Tibial artery (tissue), 4 donors: ENCODE measurements at places on chromosomes 2 and 18.

DNA sequence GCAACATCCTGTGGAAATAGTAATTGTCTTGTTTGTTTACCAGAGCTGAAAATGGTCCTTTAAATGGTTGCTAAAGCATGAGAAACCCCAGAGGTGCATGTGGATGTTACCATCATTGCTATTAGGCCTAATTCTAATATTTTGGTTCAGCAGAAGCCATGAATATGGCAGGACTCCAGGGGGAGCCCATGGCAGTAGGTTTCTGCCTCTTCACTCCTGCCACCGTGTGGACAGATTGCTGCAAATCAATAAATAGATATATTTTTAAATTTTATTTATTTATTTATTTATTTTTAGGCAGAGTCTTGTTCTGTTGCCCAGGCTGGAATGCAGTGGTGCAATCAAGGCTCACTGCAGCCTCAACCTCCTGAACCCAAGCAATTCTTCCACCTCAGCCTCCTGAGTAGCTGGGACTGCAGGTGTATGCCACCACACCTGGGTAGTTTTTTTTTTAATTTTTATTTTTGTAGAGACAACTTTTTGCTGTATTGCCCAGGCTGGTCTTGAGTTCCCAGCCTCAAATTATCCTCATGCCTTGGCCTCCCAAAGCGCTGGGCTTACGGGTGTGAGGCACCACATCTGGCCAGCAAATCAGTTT is 54.9 kb upstream of the CAPN13 start:
- H3K4me1 ChIP-seq, result no peaks in the 10 kb centered on the region
- H3K4me3 ChIP-seq, result no peak overlapping the region
- DNase-seq, result peak; percentile 28
- no peak overlapping the region for H3K27ac ChIP-seq
- H3K36me3 ChIP-seq, result no peaks in the 10 kb centered on the region

DNA sequence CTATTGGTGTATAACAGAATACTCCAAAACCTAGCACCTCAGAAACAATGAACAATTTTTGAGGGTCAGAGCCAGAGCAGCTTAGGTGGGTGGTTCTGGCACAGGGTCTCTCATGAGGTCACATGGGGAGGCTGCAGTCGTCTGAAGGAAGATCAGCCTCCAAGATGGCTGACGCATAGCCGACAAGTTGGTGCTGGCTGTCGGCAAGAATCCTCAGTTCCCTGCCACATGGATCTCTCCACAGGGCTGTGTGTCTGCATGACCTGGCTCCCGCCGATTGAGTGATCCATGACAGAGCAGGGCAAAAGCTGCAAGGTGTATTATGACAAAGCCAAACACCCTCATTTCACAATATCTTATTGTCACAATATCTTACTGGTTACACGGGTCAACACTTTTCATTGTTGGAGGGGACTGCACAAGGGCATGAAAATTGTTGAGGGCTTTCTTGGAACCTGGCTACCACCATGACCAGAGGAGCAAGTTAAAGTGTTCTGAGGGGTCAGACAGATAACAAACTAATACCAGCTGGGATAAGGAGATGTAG is 4.2 kb downstream of the MYL12B start:
- no peak for DNase-seq
- H3K4me3 ChIP-seq, result no peak overlapping the region
- no peaks in the 10 kb centered on the region for H3K27me3 ChIP-seq
- H3K4me1 ChIP-seq, result peaks cover 55% of the 10 kb centered on the region
- H3K36me3 ChIP-seq, result no peaks in the 10 kb centered on the region
- H3K27ac ChIP-seq, result no peak overlapping the region

DNA sequence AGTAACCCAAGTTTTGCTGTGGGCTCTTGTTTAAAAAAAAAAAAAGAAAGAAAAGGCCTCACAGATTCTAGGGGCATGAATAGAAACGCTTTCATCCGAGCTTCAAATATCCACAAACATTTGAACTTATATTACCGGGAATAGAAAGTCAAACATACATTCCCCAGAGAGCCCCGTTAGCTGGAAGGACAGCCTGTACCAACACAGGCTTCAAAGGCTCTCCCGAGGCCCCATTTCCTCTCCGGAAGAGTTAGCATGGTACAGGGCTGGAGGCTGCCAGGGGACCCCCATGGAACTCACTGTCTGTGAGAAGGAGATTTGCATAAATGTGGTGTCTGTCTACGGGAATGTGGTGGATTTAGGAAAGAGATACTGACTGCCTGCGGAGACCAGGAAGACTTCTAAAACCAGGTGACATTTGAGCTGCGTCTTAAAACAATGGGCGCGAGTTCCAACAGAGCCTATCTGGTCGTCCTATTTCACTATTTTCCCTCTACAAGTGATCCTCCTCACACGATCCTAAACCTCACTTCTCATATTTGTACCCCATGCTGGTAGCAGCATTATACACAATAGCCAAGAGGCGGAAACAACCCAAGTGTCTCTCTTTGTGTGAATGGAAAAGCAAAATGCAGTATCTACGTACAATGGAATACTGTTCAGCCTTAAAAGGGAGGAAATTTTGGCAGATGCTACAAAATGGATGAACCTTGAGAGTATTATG is 820 bp upstream of the MATN3 start:
- no peaks in the 10 kb centered on the region for H3K27me3 ChIP-seq
- H3K36me3 ChIP-seq, result no peaks in the 10 kb centered on the region
- peaks cover 13% of the 10 kb centered on the region for H3K4me1 ChIP-seq
- H3K4me3 ChIP-seq, result peak overlapping the region; percentile 56

GRCh38 chr2:74110537-74110936 is 37.2 kb downstream of the BOLA3 start:
- no peaks in the 10 kb centered on the region for H3K27me3 ChIP-seq
- no peak overlapping the region for H3K27ac ChIP-seq
- no peak overlapping the region for H3K4me3 ChIP-seq
- H3K4me1 ChIP-seq, result no peaks in the 10 kb centered on the region

- DNase-seq, result no peak
- no peak overlapping the region for H3K27ac ChIP-seq
- no peak overlapping the region for H3K4me3 ChIP-seq
- no peaks in the 10 kb centered on the region for H3K27me3 ChIP-seq
These were observed 27.1 kb downstream of the ADCY3 start for GRCh38 chr2:24892928-24893327.

DNA sequence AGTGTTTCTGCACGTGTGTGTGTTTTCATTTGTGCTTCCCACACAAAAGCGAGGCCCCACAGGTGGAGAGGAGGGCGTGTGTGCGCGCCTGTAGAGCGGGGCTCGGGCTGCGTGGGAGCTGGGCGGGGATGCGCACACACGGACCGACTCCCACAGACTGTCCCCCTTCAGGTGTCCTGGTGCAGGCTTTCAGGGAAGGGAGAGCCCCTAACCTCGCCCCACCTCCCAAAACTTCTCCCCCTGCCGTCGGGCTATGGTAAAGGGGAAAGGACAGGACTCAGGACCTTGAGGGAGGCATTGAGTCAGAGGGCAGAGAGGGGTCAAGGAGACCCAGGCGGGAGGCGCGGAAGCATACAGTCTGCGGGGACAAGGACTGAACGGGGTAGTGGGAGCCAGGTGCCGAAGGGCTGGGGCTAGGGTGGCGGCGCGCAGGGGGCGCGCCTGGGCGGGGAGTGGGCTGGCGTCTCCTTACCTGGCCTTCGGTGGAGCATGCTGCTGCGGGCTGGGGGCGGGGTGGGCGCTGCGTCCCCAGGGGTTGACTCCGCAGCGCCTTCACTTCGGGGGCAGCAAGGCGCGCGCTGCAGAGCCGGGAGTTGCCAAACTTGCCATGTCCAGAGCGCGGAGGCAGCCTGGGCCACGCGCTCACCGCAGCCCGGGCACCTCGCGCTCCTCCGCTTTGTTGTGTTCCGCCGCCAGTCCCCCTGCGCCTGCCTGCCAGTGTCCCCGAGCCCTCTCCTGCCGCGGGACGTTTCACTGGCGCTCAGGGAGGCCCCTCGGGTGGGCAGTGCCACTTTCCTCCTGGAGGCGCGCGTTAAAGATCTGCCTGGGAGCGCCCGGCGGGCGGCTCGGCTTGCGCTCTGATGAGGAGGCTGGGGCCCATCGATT is 302.0 kb downstream of the NCKAP5 start:
- DNase-seq, result no peak
- H3K27me3 ChIP-seq, result peaks cover 24% of the 10 kb centered on the region
- peaks cover 20% of the 10 kb centered on the region for H3K4me1 ChIP-seq
- H3K27ac ChIP-seq, result no peak overlapping the region
- no peaks in the 10 kb centered on the region for H3K36me3 ChIP-seq
- peak overlapping the region; percentile 37 for H3K4me3 ChIP-seq

DNA sequence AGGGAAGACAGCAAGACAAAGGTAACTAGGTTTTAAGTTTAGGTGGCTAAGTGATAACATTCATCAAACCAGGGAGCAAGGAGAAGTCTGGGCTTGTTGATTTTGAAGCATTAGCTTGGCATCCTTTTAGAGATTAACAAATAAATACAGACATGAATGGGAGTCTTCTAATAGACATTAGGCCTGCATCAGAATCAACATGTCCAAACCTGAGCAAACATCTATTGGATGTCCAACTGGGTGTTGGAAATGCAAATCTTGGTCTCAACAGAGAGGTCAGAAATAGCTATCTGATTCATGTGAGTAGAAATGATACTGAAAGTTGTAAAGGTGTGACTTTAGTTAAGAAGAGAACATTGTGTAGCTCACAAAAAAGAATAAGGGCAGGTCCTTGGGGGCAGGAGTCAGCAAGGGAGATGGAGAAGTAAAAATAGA is 85.5 kb upstream of the RND3 start:
- H3K27me3 ChIP-seq, result no peaks in the 10 kb centered on the region
- no peak for DNase-seq
- no peaks in the 10 kb centered on the region for H3K36me3 ChIP-seq
- H3K27ac ChIP-seq, result no peak overlapping the region

DNA sequence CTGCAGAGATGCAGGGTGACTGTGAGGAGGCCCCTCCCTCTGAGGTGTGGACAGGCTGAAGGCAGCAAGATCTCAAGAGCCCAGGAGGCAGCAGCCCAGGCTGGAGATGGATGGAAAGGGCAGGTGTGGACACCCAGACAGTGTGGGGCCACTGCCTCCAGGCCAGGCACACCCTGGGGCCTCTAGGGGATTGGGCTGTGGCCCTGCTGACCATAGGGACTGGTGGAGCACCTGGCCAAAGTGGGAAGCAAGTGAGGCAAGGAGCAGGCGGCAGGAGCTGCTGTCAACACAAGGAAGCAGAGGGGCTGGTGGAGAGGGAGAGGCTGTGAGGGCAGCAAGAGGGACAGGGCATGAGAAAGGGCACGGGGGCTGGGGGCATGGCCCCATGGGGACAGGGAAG is 10.8 kb downstream of the SNED1 start:
- DNase-seq, result no peak
- peak overlapping the region; percentile 17 for H3K4me3 ChIP-seq
- no peaks in the 10 kb centered on the region for H3K27me3 ChIP-seq
- peak overlapping the region; percentile 31 for H3K27ac ChIP-seq

DNA sequence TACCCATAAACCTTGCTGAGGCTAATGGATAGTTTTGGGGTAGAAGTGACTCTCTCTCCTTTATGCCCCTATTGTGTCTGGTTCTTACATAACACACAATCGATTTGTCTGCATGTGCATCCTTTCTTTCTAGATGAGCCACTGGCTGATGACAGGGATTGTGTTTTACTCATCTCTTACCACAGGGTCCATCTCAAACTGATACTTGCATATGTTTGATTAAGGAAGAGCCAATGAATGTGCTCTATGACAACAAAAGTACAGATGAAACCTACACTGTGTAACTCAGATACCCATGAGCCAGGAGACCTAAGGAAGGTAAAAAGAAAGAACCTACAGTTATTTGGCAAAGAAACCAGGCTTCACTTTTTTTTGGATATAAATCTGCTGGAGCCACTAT is 13.2 kb upstream of the BZW1 start:
- no peaks in the 10 kb centered on the region for H3K27me3 ChIP-seq
- H3K4me1 ChIP-seq, result no peaks in the 10 kb centered on the region
- no peaks in the 10 kb centered on the region for H3K36me3 ChIP-seq
- no peak overlapping the region for H3K27ac ChIP-seq
- DNase-seq, result no peak
- H3K4me3 ChIP-seq, result no peak overlapping the region

DNA sequence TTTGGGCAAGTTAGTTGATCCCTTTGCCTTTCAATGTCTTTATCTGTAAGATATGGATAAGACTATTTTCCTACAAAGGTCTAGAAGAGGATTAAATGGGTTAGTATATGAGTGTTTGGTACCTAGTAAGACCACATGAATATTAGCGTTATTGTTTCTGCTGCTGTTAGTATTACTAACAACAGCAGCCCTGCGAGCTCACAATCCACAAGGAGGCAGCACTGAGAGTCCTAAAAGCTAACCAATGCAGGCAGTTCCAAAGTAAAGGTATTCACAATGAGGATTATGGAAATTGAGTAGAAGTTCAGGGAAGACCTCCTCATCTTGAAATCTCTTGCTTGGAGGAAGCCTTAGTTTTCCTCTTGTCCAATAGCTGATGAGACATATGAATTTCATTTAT is 248.9 kb downstream of the TDRD15 start:
- H3K36me3 ChIP-seq, result no peaks in the 10 kb centered on the region
- H3K4me3 ChIP-seq, result no peak overlapping the region
- no peak for DNase-seq

- H3K4me3 ChIP-seq, result no peak overlapping the region
- peaks cover 12% of the 10 kb centered on the region for H3K4me1 ChIP-seq
- DNase-seq, result no peak
- no peaks in the 10 kb centered on the region for H3K27me3 ChIP-seq
- H3K36me3 ChIP-seq, result peaks cover 81% of the 10 kb centered on the region
These were observed 63.2 kb downstream of the POLR1A start for GRCh38 chr2:86042256-86043168.

GRCh38 chr2:152743002-152743401 is 24.6 kb downstream of the ARL6IP6 start:
- H3K4me3 ChIP-seq, result no peak overlapping the region
- no peaks in the 10 kb centered on the region for H3K4me1 ChIP-seq
- H3K36me3 ChIP-seq, result peaks cover 9% of the 10 kb centered on the region
- DNase-seq, result no peak
- no peak overlapping the region for H3K27ac ChIP-seq

DNA sequence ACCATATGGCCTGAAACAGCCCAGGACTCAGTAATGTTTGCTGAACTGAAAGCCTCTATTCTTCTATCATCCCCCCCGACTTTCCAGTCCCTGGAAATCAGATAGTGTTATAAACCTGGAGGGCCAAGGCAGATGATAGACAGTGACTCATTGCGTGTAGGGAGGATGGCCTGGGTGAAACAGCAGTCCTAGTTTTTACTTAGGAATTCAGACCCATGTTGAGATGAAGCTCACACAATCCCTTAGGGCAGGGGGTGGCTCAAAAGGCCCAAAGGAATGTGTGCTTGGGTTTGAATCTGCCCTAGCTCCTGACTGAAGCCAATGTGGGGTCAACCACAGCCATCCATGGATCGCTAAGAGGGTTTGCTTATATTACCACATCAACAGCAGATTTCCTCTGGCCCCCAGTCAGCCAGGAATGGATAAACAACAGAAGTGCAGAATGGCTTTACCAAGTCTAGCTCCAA is 43.9 kb upstream of the STPG4 start:
- H3K4me1 ChIP-seq, result peaks cover 8% of the 10 kb centered on the region
- no peak for DNase-seq
- H3K36me3 ChIP-seq, result no peaks in the 10 kb centered on the region

DNA sequence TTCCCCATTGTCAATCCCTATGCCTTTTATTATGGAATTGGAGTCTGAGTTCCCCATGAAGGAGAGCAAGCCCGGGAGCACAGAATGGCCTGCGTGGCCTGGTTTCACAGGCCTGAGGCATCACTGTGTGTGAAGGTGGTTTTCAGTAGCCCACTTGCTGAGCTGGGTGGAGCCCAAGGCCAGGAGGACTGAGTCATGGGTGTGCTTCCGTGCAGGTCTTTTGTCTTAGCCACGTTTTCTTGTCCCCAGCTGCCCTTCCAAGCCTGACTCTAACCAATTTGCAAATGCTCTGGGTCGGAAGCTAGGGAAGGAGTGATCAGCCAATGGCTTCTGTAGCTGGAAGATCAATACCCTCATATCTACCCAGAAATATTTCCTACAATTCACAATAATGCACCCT is 119.2 kb downstream of the MAPK4 start:
- H3K36me3 ChIP-seq, result no peaks in the 10 kb centered on the region
- DNase-seq, result no peak
- no peak overlapping the region for H3K4me3 ChIP-seq
